ENCODE measurements at places on chromosomes 1 and 21.

GRCh38 chr1:244449936-244450508, 1.7 kb downstream of the ADSS2 start:
- no peak for DNase-seq

- no peak for DNase-seq
Observed at GRCh38 chr21:38037416-38037815, 121.2 kb upstream of the KCNJ6 start.

DNA sequence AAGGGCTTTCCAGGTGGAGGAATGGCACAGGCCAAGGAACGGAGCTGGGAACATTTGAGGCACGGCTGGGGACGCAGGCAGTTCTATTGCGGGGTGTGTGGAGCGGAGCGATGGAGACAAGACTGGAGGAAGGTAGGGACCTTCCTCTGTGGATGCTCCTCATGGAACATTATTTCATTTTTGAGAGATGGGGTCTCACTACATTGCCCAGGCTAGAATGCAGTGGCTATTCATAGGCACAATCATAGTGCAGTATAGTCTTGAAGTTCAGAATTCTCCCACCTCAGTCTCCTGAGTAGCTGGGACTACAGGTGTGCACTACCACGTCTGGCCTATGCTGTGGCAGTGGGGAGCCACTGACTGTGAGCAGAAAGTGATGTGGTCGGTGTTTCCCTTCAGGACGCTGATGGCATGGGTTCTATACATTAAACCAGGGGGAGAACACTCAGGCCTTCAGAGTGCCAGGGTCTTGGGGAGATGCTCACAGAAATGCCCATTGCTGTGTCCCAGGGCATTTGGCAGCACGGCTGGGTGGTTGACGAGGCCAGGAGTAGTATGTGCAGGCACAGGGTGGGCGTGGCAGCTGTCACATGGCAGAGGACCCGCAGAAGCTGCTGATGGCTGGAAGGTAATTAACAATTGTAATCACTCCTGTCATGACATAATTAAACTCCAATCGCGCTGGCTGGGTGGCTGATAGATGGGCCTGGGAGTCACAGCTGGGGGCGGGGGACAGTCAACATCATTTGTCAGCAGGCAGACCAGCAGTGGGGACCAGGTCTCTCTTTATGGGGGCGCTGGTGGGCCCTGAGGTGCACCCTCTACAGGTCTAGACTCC, 40.8 kb upstream of the ACOT11 start:
- DNase-seq, result no peak

- DNase-seq, result no peak
Observed at GRCh38 chr1:47298025-47298699, 15.8 kb downstream of the STIL start.

DNA sequence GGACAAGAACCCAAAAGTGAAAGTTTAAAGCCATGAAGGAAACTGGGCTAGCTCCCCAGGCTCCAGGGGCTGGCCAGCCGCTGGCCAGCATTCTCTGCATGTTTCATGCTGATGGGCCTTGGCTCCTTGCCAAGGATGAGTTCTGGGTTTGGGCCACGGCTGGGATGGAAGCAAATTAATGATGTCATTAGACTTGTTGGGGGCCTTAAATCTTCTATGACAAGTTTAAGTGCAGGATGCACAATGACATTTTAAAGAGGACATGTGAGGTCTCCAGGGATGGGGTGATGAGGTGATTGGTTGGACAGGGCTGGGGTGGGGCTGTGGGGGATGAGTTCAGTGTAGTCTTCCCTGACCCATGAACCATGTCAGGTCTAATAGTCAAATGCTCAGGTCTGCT, 199.6 kb downstream of the TRABD2B start:
- no peak for DNase-seq

GRCh38 chr1:23221107-23221506, 3.8 kb upstream of the HTR1D start:
- DNase-seq, result no peak

- DNase-seq, result no peak
Observed at GRCh38 chr1:110337704-110338308, 1.4 kb upstream of the RBM15 start.

GRCh38 chr1:46413596-46413985, 19.5 kb downstream of the FAAH start:
- DNase-seq, result no peak

- no peak for DNase-seq
Observed at GRCh38 chr1:88736633-88737248, 52.7 kb downstream of the PKN2 start.

Data from stimulated activated CD8-positive, alpha-beta memory T cell treated with anti-CD3 and anti-CD28 coated beads, Interleukin-4, amount 100 ng/mL, for 4 hours (primary cell).